Frontal cortex (tissue), 4 donors: ENCODE measurements at places on chromosomes 5 and 9.
A peak's percentile ranks its signal among the peaks of the same experiment; 100 is the strongest.

- DNase-seq, result no peak
These were observed 7.3 kb downstream of the CCDC112 start for GRCh38 chr5:115289104-115289503.

- DNase-seq, result no peak
These were observed 66.4 kb upstream of the POU5F2 start for GRCh38 chr5:93807846-93808245.

GRCh38 chr5:72649449-72649848, 142.2 kb upstream of the ZNF366 start:
- DNase-seq, result no peak

DNA sequence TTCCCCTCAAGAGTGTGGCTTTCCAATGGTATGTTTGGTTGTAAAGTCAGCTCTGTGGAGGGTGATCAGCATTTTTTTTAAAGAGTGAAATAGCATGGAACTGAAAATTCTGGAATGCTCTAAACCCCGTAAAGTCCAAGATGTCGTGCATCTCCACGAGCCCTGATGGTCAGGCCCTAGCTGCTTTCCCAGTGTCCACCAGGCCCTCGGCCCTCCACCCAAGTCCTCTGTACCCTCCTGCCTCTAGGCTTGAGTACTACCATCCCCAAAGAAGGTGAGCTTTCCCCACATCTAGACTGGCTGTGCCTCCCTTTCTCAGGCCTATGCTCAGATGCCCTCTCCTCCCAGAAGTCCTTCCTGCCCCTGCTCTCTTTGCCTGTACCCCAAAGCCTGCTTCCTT, 280.3 kb downstream of the GADD45G start:
- DNase-seq, result no peak

DNA sequence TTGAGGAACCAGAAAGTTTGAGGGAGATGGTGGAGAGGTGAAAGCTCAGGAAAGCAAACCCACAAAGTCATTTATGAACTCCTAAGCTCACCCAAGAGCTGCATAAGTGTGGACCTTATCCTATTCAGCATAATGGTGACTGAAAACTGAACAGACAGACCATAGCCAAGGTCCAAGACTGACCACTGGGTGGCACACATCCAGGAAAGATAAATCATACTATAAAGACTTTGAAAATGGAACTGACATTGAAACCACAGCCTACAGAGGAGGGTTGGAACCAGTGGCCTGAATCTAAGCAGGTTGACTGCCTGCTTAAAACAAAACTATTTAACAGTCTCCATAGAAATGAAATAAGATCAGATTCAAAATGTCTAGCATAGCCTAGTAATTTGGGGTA, 121.0 kb upstream of the RGS7BP start:
- no peak for DNase-seq

DNA sequence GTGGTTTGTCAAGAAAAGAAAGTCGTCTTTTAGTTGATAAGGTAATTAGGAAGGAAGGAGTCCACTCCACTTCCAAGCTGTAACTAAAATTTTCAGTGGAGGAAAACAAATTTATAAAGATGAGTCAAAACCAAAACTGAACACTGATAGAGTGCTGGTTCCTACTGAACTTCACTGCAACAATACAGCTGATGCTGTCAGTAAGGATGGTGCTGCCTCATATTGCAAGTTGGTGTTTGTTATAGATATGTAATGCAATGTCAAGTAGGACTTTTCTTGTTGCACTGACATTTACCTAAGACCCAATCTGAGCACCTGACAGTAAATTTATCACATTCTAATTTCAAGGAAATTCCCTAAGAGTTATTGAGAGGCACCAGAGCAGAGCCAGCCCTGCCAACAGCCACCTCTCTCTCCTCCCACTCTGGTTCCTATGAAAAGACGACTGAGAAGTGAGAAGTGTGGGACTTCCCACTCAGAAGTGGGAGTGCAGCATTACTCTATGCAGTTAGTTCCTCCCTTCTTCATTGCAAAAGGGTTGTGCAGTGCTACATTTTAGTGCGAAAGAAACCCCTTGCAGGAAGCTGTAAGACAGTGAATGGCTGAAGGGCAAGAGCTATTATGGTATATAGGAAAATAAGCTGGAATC, 350.8 kb downstream of the NFIB start:
- no peak for DNase-seq

DNA sequence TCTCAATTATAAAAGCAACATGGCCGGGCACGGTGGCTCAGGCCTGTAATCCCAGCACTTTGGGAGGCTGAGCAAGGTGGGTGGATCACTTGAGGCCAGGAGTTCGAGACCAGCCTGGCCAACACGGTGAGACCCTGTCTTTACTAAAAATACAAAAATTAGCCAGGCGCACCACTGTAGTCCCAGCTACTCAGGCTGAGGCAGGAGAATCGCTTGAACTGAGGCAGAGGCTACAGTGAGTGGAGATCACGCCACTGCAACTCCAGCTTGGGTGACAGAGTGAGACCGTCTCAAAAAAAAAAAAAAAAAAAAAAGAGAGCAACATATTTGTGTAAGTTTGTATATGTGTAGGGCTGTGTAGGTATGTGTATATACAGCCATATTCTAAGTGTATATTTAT, 7.5 kb downstream of the RPS6 start:
- DNase-seq, result no peak

- no peak for DNase-seq
These were observed 72.2 kb upstream of the EPB41L4A start for GRCh38 chr5:112491257-112491656.

GRCh38 chr9:135251331-135251761, 163.9 kb downstream of the OLFM1 start:
- no peak for DNase-seq

DNA sequence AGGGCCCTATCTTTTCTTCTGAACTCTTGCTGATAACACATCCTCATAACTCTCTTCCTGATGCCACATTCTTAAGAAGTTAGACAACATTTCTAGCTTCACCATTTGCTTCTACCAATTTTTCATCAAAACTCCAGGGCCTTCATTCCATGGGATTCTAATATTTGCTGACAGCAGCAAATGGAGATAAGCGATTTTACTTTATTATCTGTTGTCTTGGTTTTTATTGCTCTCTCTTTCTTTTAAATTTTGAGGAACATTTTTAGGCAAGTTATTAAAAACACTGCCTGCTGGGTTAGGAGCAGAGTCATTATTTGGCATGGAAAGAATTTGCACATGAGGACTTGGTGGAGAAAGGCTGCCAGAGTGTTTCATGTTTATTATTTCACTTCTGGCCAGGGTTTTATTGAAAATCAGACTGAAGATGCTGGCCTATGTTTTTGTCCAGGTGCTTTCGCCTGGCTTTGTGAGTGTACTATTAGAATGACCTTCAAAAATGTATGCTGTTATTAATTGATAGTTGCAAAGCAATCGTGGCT, 27.7 kb downstream of the NSG2 start:
- DNase-seq, result no peak

- DNase-seq, result peak; percentile 22
These were observed 105.5 kb upstream of the PITX1 start for GRCh38 chr5:135139381-135140134.

- DNase-seq, result peak; percentile 57
These were observed 100.6 kb downstream of the ANGPTL2 start for GRCh38 chr9:127021664-127022363.

GRCh38 chr9:98536542-98537173, 172.1 kb downstream of the GABBR2 start:
- no peak for DNase-seq

- no peak for DNase-seq
These were observed 136.2 kb upstream of the TRIM32 start for GRCh38 chr9:116550696-116551436.

DNA sequence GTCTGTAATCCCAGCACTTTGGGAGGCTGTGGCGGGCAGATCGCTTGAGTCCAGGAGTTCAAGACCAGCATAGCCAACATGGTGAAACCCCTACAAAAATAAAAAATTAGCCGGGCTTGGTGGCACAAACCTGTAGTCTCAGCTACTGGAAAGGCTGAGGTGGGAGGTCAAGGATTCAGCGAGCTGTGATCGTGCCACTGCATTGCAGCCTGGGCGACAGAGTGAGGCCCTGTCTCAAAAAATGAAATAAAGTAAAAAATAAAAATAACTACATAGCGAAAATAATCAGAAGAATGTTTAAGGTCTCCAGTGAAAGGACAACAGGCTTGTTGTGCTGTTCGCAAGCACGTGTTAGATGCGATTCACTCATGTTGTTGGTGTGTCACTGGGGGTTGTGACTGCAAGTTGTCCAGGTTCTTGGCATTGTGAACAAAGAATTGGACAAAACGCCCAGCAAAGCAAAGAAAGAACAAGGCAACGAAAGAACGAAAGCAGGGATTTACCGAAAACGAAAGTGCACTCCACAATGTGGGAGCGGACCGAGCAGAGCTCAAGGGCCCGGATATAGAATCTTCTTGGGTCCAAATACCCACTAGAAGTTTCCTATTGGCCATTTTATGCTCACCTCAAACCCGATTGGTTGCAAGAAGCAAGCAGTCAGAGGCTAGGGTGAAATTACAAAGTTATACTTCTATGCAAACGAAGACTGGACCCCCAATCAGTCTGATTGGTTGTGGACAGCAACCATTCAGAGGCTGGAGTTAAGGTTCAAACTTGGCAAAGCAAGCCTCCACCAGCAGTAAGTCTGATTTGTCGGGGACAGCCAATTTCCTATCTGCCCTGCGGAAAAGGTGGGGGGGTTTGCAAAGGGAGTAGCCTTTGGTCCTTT, 844 bp upstream of the MCCC2 start:
- no peak for DNase-seq

DNA sequence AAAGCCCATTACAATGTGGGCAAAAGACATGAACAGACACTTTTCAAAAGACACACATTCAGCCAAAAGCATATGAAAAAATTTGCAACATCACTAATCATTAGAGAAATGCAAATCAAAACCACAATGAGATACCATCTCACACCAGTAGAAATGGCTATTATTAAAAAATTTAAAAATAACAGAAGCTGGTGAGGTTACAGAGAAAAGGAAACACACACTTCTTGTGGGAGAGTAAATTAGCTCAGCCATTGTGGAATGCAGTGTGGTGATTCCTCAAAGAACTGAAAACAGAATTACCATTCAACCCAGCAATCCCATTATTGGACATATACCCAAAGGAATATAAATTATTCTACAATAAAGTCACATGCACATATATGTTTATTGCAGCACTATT, 585.2 kb upstream of the TUSC1 start:
- no peak for DNase-seq

GRCh38 chr9:92942688-92943616, 4.4 kb upstream of the FGD3 start:
- no peak for DNase-seq

GRCh38 chr5:24397601-24398000, 247.2 kb downstream of the CDH10 start:
- DNase-seq, result no peak

- DNase-seq, result peak; percentile 58
These were observed 32.1 kb downstream of the LCP2 start for GRCh38 chr5:170265522-170265921.

- DNase-seq, result no peak
These were observed 80.3 kb downstream of the GADD45G start for GRCh38 chr9:89684912-89685636.

GRCh38 chr5:7728076-7728475, 122.9 kb downstream of the CFAP90 start:
- DNase-seq, result no peak

- no peak for DNase-seq
These were observed 33.7 kb downstream of the DNAH5 start for GRCh38 chr5:13910637-13911288.

DNA sequence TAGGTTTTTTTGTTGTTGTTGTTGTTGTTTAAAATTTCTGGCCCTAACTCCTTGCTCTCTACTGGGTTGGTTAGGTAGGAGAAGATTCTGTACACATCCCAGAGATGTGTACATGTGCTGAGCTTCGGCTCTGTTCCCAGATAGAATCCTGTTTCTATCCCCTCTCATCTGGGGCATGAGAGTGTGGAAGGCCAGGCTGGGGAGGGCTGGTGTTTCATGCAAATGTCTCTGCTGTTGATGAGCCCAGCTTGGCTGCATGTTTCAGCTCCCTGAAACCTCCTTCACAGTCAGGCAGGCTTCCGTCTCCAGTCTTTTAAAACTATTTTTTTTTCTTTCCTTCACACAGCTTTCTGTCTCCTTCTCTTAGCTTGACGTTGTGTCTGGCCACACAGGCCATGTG, 526.9 kb upstream of the KLF4 start:
- no peak for DNase-seq

DNA sequence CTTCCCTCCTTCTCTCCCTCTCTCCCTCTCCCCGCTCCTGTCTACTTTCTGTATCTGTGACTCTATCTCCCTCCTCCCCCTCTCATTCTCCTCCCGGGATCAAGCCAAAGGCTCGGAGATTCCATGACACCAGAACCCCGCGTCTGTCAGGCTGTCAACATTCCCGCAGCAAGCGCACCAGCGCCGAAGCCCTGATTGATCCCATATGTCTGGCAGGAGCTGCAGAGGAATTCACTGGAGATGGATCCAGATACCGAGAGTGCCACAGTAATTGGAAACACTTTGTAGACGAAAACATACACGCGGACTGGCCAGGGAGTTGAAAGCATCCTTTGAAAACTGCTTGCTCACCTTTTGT, 300 bp upstream of the SVEP1 start:
- no peak for DNase-seq

GRCh38 chr5:141945511-141946051, 12.4 kb downstream of the PCDH12 start:
- no peak for DNase-seq
